NCI-H524 (cell line): ENCODE measurements at places on chromosomes 16 and 17.
A peak's percentile ranks its signal among the peaks of the same experiment; 100 is the strongest.

GRCh38 chr17:48483471-48484131 is 47.2 kb downstream of the HOXB1 start:
- DNase-seq, result no peak

GRCh38 chr16:85578599-85578948 is 34.5 kb upstream of the GSE1 start:
- no peak for DNase-seq

- DNase-seq, result peak; percentile 54
Measured at GRCh38 chr17:17568772-17569195, 22.7 kb downstream of the PEMT start.

GRCh38 chr17:82933911-82934310 is 94.1 kb upstream of the ZNF750 start:
- no peak for DNase-seq

- no peak for DNase-seq
Measured at GRCh38 chr16:10765772-10766171, 22.1 kb downstream of the NUBP1 start.

DNA sequence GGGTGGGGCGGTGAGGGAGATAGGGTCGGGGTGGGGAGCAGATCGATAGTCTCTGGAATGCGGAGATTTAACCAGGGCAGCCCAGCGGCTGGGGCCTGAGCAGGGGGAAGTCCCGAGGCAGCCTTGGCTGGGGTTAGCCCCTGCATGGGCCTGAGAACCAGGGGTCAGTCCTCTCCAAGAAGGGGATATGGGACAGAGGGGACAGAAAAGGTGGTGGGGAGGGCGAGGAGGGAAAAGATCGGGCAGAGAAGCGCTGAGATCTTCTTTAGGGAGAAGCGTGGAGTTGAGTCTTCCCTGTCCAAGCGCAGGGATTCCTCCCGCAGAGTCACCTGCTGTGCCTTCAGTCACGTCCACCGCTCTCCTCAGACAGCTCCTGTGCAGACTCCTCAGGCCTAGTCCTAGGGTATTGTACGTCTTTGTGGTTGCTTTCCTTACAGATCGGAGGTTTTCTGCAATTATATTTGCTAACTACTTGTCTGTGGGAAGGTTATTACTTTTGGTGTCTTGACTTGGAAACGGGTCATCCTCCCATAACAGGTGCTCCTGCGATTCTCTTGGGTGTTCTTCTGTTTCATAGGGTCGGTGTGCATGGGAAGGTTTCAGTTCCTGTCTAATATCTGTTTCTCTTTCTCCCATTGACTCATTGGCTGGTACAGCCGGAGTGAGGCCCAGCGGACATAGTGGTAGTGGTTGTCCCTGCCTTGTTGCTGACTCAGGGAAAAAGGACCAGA is 952 bp downstream of the CD300A start:
- no peak for DNase-seq

- DNase-seq, result no peak
Measured at GRCh38 chr17:8459107-8459506, 23.4 kb downstream of the NDEL1 start.

DNA sequence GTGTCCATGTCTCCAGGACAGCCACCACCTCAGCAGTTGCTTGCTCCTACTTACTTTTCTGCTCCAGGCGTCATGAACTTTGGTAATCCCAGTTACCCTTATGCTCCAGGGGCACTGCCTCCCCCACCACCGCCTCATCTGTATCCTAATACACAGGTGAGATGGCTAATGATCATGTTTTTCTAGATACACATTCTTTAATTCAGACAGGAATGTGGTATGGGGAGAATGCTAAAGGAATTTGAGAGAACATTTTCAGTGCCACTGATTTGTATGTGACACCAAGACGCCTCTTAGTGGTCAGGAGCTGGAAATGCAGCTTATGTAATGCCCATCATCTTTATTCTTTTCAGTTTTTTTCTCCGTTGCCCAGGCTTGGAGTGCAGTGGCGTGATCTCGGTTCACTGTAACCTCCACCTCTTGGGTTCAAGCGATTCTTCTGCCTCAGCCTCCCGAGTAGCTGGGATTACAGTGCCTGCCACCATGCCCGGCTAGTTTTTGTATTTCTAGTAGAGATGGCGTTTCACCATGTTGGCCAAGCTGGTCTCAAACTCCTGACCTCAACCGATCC is 8.9 kb upstream of the RAPGEFL1 start:
- peak; percentile 51 for DNase-seq

DNA sequence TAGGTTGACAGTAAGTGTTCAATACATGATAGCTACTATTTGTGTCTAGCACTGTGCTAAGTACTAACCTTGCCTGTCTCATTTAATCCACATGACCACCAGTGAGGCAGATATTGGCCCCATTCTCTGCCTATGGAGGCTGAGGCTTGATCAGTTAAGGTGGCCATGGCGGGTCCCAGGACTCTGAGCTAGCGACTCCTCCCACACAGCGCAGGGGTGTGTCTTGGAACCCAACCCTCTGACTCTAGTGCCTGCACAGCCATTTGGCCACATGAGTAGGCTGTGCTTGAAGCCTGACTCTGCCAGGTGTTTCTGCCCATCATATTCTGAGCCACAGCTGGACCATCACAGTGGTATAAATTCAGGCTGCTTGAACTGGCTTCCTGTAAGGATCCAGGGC is 6.4 kb downstream of the NHERF1 start:
- DNase-seq, result no peak

DNA sequence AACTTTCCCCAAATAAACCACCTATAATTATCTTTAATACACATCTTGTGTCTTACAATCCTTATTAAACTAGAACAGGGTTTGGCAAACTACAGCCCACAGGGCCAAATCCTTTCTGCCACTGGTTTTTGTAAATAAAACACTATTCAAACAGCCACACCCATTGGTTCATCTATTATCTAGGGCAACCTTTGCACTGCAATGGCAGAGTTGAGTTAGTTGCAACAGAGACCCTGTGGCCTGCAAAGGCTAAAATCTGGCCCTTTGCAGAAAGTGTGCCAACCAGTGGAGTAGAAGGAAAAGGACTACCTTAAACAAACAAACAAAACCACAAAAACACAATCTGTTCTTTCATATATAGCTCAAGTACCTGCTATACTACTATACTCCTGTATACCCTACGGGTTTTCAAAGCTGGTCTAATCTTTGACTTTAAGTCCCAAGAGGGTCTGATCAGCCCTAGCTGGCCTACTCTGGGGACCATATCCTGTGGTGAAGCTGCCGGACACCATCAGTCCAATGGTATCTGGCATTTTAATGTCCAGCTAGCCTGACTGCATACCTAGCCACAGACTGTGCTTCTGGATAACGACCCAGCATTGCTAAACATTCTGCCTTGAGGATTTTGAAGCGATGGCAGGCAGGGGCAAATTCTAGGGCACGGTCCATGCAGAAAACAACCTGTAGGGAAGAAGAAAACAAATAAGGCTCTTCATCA is 23.3 kb downstream of the CNP start:
- no peak for DNase-seq

DNA sequence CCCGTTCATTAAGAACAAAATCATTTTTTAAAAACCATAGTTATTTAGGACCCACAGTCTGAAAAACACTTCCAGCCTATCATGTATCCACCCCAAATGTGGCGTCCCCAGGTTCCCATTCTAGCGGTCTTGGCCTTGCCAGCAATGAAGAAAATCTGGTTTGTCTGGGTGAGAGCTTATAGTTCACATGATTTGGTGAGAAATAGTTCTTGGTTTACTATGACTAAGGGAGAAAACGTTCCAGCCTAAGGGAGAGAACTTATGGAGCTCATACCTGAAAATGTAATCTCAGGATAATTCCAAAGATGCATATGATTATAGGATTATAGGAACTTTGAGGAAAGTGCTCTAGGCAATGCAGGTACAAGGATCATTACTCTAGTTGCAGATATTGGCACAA is 4.8 kb downstream of the MARVELD3 start:
- no peak for DNase-seq

- no peak for DNase-seq
Measured at GRCh38 chr17:61289408-61290385, 109.9 kb upstream of the TBX2 start.

GRCh38 chr16:57503366-57503765 is 17.1 kb upstream of the DOK4 start:
- peak; percentile 85 for DNase-seq

GRCh38 chr17:7281953-7282751 is 634 bp downstream of the SLC2A4 start:
- no peak for DNase-seq

DNA sequence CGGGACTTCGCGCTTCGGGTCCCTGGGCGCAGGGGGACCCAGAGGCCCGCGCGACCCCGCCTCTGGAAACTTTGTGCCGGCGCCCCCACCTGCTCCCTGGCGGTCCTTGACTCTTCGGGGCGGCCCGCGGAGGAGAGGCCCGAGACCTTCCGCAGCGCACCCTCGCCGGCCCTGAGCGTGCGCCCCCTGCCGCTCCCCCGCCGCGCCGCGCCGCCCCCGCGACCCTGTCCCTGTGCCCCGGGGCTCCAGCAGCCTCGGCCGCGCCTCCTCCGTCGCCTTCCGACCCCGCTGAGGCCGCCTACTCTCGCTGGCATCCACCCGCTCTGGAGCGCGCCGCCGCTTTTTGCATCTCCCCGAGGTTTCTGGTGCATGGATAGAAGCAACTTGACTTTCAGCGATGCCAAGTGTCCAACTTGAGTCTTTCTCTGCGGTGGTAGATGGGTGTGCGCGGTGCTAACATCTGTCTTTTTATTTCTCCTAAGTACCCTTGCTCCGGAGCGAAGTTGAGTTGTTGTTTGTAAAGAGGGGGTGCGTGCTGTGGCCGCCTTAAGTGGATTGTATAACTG is 414 bp downstream of the DUSP14 start:
- peak; percentile 69 for DNase-seq

GRCh38 chr17:60825351-60825750 is 147.7 kb downstream of the BCAS3 start:
- no peak for DNase-seq

- peak; percentile 89 for DNase-seq
Measured at GRCh38 chr17:76841776-76842405, 26.3 kb upstream of the MGAT5B start.

- no peak for DNase-seq
Measured at GRCh38 chr16:2507665-2508064, 6.1 kb upstream of the ATP6V0C start.

DNA sequence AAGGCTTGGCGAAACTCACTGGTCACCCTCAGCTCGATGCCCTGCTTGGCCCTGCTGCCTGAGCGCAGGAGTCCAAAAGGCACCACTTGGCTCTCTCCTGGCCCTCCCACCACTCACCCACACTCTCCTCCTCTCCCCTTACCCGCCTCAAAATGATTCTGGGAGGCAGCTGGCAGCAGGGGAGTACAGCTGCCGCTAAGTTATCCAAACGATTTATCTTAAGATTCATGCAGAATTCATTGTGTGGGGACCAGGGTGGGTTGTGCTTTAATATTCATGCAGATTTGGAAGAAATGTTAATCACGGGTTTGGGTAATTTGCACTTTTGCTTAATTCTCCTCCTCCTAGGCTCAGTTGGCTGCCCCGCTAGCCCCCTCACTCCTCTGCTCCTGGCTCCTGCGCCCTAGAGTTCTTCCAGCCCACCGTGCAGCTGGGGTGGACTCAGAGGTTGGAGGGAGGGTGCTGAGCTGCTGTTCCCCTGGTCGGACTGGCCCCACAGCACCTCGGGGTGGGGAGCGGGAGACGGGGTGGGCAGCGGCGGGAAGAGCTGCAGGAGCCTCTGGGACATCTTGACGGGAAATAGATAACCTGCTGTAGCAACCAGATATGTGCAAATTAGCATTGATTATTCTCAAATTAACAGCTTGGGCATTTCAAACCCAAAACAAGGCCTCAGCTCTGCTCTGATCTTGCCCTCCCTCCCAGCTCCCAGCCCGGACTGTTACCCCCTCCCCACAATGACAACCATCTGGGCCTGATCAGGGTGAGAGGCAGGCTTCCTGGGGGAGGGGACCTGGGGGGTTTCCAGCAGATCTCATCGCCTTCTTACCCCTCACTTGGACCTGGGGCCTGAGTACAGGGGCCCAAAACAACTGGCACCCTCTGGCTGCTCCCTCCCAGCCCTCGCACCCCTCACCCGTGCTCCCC is 122.6 kb upstream of the RPL38 start:
- DNase-seq, result peak; percentile 95

DNA sequence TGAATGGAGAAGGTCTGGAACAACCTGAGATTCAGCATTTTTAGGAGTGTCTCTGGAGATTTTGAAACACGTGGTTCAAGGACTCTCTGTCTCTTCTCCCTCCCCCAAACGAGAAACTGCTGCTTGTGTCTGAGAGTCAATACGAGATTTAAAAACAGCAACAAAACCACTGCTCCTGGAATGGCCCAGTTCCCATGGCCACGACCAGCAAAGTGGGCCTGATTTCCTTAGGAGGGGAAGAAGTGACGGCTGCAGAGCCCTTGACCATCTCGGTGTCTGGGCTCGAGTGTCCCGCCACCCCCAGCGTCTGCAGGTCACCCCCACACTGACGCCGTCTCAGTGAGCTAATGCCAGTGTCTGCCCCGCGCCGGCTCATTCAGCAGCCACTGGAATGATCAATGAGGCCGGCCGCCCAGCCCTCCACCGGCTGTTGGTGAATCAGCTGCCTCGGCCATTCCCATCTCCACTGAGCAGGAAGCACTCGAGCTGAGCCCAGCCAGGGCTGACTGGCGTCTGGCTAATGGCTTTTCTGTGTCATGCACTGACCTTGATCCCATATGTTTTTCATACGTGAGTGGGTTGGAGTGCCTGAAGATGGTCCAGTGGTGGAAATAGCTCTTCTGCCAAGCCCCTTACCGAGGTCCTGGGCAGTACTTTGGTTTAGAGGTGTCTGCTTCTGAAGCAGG is 151.8 kb downstream of the PITPNC1 start:
- DNase-seq, result peak; percentile 69

- DNase-seq, result no peak
Measured at GRCh38 chr16:2039274-2040031, 8.2 kb downstream of the NTHL1 start.

- peak; percentile 95 for DNase-seq
Measured at GRCh38 chr17:50372758-50373556, at the start of the genes EME1 and MRPL27. EME1 (plus strand) TSS chr17:50373229; CDS start chr17:50375209, 1,980 bp downstream. MRPL27 (minus strand) TSS chr17:50373184; CDS start chr17:50373170, 14 bp downstream.
